M059J (cell line): ENCODE measurements at places on chromosomes 5 and 9. TPM values are rescaled to one million over a fixed set of nuclear protein-coding genes. Genes with fewer than 3 reads are reported as not detected.

Gene ANXA1
- 608 and 753 TPM in 2 replicates for total RNA-seq

Gene OR1J1
- not detected in 2 replicates for total RNA-seq

GRCh38 chr9:127916720-127917581, at the start of gene ST6GALNAC4:
TSS of gene ST6GALNAC4 (minus strand) at chr9:127917041. CDS start at chr9:127916419, 622 bp downstream.
- peak; percentile 80 for DNase-seq

- no peak for DNase-seq
These were observed 26.2 kb upstream of the HMCN2 start for GRCh38 chr9:130239363-130239695.

DNA sequence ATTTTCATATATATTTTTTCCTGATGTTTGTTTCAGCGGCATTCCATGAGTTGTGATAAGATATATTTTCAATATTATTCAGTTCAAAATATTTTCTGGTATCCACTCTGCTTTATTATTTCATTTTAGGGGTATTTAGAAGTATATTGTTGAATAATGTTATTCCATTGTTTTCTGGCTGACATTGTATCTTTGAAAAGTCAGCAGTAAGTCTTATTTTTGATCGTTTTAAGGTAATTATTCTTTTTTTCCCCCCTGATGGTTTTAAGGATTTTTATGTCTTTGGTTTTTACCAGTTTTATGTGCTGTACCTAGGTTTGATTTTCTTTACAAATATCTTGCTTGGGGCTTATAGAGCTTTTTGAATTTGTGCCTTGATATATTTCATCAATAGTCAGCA, 6.6 kb upstream of the GLRA1 start:
- DNase-seq = no peak
